ENCODE measurements at places on chromosomes 1 and 21. TPM values are rescaled to one million over a fixed set of nuclear protein-coding genes. Genes with fewer than 3 reads are reported as not detected.

CAMSAP2 gene
- total RNA-seq = 21.4 TPM

DNAH14 gene
- total RNA-seq = 13.3 TPM

C8A gene
- 10.7 TPM for total RNA-seq

EPRS1 gene
- 67.7 TPM for total RNA-seq

ALX3 gene
- total RNA-seq = not detected

TFF3 gene
- total RNA-seq = 1,342 TPM

GRCh38 chr1:208643005-208643597 lies 398.9 kb upstream of the PLXNA2 start:
- no peak for DNase-seq

- DNase-seq = no peak
Measured at GRCh38 chr1:171643156-171643555, 9.3 kb downstream of the MYOC start.

DNA sequence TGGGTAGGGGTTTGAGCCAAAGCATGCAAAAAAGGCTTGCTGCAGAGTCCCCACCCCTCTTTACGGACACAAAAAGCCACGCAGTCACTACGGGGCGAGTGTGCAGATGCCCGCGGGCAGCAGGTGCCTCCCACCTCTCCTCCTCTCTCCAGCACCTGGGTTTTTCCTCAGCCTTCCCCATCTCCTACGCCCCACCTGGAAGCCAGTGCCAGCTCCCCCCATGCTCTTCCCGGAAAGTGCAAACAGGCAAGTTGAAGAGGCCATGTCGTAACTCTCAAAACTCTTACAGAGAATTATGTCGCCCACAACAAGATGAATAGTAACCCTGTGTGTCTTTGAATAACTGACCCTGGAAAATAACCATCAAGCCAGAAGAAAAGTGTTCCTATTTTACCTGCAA lies 82.5 kb downstream of the PDE9A start:
- no peak for DNase-seq

DNA sequence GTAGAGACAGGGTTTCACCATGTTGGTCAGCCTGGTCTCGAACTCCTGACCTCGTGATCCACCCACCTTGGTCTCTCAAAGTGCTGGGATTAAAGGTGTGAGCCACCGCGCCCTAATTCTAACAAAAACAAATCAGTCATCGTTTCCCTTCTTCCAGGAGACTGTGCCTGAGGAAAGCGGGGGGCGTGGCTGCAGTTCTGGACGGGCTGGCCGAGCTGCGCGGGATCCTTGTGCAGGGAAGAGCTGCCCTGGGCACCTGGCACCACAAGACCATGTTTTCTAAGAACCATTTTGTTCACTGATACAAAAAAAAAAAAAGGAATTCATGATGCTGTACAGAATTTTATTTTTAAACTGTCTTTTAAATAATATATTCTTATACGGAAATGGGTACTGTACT lies 104.2 kb downstream of the WDR4 start:
- no peak for DNase-seq

GRCh38 chr21:29669416-29669815 lies 270.4 kb downstream of the GRIK1 start:
- no peak for DNase-seq
